SK-N-SH treated with all-trans-retinoic acid at 6 μM for 48 hours (cell line): ENCODE measurements at places on chromosomes 6 and 20.

GRCh38 chr6:95856876-95857364 lies 158.9 kb upstream of the FUT9 start:
- ATAC-seq = no peak

DNA sequence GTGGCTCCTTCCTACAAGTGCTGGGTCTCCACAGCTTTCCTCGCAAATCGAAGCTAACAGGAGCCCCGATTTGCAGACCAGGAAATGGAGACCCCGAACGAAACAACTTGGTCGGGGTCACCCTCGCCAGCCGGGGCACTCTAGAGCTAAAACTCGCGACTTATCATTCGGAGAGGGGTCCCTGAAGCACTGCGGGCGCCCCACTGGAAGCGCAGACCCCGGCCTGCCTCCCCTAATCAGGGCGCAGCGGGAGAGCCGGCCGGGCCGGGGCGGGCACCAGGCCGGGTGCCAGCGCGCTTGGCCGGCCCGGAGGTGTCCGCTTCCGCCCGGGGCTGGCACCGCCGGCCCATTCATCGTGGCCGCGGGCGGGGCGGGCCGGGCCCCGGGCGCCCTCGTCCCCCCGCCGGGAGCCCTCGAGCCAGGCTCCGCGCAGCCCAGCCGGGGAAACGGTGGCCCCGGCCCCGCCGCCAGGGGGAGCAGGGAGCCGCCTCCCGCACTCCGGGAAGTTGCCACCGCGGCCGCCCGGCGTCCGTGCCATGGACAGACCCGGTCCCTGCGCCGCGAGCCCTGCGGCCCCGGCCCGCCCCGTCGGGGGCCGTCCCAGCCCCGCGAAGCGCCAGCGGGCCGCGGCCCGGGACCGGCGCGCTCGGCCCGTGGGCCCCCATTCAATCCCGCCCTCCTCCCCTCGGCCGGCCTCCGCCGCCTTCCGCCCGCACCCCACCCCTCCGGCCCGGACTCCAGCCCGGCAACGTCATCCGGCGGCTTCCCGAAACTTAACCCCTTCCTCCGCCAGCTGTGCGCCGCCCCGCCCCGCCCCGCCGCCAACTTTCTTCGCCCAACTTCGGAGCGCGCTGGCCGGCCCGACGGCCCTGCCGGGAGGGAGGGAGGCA lies 961 bp downstream of the RRBP1 start:
- ATAC-seq = peak; percentile 41

- no peak for ATAC-seq
Measured at GRCh38 chr6:144646093-144647056, 361.2 kb downstream of the UTRN start.

- ATAC-seq = no peak
Measured at GRCh38 chr6:170221753-170222400, 69.0 kb downstream of the DLL1 start.

GRCh38 chr6:132972971-132973370 lies 158.6 kb downstream of the RPS12 start:
- ATAC-seq = no peak

GRCh38 chr20:61868466-61869090 lies 197.1 kb downstream of the TAF4 start:
- ATAC-seq = no peak

- ATAC-seq = peak; percentile 65
Measured at GRCh38 chr6:167153521-167153959, 4.2 kb downstream of the GPR31 start.

GRCh38 chr20:4470375-4470774 lies 251.3 kb upstream of the PRND start:
- ATAC-seq = peak; percentile 93

GRCh38 chr6:37520926-37521325 lies 21.2 kb upstream of the CCDC167 start:
- no peak for ATAC-seq

DNA sequence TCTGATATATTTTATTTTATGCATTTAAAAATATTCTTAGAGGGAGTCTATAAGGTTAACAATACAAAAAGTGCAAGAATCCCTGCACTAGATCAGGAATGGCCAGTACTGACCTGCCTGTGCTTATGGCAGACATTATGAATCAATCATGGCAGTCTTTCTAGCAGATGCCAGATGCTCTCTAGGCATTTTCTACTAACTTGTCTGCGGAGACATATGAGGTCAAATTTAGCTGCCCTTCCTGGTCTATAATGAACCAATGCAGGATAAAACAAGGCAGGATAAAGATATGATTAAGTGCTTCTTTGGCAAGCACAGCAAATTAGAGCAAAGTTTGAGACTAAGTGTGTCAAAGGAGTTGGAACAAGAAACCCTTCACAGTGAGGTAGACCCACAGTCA lies 46.6 kb upstream of the RNF24 start:
- ATAC-seq = no peak

DNA sequence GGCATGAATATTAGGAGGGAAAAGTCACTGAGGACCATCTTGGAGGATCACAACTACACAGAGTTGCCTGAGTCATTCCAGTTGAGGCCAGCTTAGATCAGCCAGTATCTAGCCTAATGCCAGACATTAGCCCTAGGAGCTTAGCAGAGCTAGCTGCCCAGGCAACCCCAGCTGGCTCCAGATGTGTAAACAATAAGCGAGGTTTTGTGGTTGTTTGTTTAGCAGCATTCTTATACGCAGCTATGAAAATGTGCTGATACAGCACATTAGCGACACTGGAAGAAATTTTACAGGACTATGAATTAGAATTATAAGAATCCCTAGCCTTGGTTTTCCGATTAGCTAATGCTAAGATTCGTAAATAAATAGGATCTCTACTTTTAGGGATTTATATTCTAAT lies 59.3 kb downstream of the BTBD3 start:
- no peak for ATAC-seq

- peak; percentile 59 for ATAC-seq
Measured at GRCh38 chr6:112936504-112936903, 589.4 kb downstream of the RFPL4B start.

- ATAC-seq = peak; percentile 60
Measured at GRCh38 chr6:118748311-118749062, 97.1 kb upstream of the CEP85L start.

DNA sequence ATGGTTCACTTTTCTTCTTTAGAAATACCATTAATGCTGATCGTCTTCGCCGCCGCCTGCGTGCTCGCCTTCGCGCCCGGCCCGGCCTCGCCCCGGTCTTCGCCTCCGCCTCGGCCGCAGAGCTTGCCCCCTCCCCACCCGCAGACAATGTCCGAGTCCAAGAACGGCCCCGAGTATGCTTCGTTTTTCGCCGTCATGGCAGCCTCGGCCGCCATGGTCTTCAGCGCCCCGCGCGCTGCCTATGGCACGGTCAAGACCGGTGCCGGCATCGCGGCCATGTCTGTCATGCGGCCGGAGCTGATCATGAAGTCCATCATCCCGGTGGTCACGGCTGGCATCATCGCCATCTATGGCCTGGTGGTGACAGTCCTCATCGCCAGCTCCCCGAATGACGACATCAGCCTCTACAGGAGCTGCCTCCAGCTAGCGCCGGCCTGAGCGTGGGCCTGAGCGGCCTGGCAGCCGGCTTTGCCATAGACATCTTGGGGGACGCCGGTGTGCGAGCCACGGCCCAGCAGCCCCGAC lies 4.8 kb upstream of the PRPH2 start:
- ATAC-seq = no peak

DNA sequence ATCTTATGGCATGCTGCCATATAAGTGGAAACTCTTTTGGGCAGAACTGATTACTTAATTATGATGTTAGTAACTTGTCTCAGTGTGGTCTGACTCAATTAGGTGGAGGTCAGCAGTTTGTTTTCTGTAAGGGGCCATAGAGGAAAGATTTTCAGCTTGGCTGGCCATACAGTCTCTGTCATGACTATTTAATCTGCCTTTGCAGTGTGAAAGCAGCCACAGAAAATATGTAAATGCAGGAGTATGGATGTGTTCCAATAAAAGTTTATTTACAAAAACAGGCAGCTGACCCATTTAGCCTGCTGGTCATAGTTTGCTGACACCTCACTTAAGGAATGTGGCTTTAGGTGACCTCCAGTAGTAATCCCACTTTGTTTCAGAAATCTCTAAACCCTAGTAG lies 700.7 kb downstream of the EPM2A start:
- ATAC-seq = no peak

- ATAC-seq = no peak
Measured at GRCh38 chr6:113489952-113490746, 367.0 kb upstream of the MARCKS start.

GRCh38 chr20:19211661-19212468 lies 577 bp upstream of the SLC24A3 start:
- ATAC-seq = no peak; the same call in 2 of the 3 replicates

DNA sequence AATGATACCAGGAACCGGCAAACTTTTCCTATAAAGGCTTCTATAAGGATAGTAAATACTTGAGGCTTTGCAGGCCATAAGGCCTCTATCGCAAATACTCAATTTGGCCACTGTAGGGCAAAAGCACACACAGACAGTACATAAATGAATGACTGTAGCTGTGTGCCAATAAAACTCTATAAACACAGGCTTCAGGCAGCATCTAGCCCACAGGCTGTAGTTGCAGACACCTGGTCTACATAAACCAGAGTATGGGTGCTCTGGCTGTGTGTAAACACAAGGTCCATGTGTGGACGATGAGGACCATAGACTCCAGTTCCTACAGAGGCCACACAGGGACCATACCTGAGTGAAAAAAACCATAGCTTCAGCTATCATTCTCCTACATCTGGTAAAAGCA lies 52.2 kb downstream of the ZMYND8 start:
- ATAC-seq = peak; percentile 86

DNA sequence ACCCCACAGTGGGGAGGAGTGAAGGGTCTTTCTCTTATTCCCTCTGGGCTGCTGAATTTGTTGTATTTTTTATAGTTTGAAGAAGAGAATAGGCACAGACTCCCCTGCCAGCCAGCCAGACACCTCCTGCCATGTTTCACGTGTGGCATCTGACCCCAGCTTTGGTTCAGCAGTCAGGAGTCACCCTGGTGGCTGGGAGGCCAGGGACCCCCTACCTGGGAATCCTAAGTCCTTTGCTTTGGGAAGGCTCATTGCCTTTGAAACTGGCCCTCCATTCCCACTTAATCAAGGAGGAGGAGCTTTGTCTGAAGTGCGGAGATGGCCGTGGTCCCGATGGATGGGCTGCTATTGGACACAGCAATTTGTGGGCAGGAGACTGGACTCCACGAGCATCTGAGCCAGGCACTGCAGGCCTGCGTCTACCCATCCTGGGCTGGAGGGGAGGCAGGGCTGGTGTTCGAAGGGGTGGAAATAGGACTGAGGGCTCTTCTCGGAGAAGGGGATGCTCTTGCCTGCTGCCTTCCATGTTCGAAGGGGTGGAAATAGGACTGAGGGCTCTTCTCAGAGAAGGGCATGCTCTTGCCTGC lies 196.1 kb downstream of the DLL1 start:
- no peak for ATAC-seq

DNA sequence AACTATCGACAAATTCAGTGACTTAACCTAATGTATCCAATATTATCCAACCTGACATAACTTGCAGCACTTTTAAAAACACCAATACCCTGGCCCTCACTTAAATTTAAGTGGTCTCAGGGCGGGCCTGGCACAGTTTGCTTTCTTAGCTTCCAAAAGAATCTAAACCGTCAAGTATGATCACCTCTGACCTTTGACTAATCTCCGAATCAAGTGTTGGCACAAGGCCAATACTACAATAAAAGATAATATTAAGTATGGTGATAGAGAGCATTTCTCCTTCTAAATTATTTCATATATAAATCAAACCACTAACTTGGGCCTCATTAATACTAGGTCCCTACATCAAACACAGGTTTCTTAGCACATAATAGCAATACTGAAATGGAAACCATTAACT lies 153.0 kb downstream of the PTPRK start:
- ATAC-seq = no peak

GRCh38 chr6:70280400-70280853 lies 22.5 kb downstream of the COL9A1 start:
- ATAC-seq = no peak

DNA sequence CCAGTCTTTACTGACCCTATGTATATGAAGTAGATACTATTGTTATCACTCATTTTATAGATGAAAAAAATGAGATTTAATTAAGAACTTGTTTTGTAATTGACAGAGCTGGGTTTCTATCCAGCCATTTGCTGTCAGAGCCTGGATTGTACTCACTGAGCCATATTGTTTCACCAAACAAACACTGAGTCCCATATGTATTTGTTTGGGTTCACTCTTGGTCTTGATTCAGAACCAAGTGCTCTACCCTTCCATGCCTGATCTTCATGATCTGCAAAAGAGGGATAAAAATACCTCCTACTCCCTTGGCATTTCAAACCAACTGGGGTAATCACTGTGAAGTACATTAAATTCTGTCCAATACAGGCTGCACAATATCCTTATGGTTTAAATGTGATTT lies 52.4 kb downstream of the OPN5 start:
- no peak for ATAC-seq

- no peak for ATAC-seq
Measured at GRCh38 chr20:4154958-4155411, 139.6 kb upstream of the RNF24 start.
